Activated CD8-positive, alpha-beta memory T cell treated with anti-CD3 and anti-CD28 coated beads for 4 hours (primary cell): ENCODE measurements at places on chromosomes 7 and 10.
A peak's percentile ranks its signal among the peaks of the same experiment; 100 is the strongest.

GRCh38 chr10:24844742-24845141, 107.7 kb downstream of the PRTFDC1 start:
- no peak for DNase-seq

DNA sequence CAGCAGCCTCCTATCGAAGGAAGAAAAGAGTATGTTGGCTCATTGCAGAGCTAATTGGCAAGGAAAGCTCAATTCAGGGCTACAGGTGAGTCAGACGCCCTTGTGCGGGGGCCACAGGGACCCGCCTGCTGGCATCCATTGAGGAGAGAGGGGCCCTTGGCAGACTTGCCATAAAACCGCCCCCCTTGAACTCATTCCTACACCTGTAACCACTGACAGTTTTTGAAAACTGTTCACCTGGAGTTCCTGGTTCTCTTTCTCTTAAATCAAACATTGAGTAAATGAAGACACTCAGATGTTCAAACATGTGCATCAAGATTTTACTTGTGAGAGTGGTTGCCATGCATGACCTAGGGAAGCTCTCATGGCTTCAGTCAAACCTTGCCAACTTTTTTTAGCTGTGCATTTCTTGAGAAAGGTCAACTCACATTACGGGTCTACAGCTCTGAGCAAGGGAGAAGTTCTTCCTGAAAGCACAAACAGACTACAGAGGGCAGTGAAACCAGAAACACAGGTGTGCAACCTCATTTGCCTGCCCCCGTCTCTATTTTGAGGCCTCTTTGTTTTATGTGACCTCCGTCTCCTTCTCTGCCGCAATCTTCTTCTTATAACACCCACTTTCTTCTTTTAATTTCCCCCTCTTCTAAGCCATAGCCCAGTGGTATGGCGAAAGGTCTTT, 87.8 kb downstream of the TBXAS1 start:
- no peak for DNase-seq

- DNase-seq, result no peak
These were observed 283.1 kb upstream of the KAT6B start for GRCh38 chr10:74543276-74543675.

GRCh38 chr7:127776776-127777386, 124.9 kb downstream of the SND1 start:
- DNase-seq, result no peak

- DNase-seq, result no peak
These were observed 75.5 kb downstream of the ZNF777 start for GRCh38 chr7:149385195-149385950.

DNA sequence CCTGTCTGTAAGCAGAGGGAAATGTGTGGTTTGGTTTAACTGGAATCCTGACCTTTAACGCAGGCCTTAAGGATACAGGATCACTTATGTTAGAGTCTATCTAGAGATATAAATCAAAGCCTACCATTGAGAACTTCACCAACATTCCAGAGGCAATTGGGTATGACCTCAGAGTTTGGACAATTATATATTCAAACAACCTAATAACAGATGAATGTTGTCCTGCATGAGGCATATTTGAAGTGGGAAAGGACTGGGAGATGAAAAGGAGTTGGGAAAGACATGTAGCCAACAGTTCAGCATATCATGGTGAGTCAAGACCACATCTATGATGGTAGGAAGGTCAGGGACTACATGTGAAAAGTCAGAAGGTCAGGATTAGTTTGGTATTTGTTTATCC, 274.2 kb downstream of the DOCK4 start:
- DNase-seq, result no peak

- DNase-seq, result no peak
These were observed 202.1 kb downstream of the PRPF18 start for GRCh38 chr10:13788711-13789447.

DNA sequence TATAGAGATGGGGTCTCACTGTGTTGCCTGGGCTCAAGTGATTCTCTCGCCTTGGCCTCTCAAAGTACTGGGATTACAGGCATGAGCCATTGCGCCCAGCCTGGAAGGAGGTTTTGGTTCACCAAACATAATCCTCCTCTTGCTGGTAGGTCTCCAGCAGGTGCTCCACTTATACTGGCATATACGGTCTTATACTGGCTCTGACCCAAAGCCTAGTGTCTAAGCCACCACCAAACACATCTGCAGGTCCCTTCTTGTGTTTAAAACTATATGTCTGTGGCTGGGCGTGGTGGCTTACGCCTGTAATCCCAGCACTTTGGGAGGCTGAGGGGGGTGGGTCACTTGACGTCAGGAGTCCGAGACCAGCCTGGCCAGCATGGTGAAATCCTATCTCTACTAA, 5.4 kb downstream of the MBLAC1 start:
- DNase-seq, result no peak

GRCh38 chr10:14543046-14543903, 212.6 kb upstream of the FRMD4A start:
- DNase-seq, result no peak

DNA sequence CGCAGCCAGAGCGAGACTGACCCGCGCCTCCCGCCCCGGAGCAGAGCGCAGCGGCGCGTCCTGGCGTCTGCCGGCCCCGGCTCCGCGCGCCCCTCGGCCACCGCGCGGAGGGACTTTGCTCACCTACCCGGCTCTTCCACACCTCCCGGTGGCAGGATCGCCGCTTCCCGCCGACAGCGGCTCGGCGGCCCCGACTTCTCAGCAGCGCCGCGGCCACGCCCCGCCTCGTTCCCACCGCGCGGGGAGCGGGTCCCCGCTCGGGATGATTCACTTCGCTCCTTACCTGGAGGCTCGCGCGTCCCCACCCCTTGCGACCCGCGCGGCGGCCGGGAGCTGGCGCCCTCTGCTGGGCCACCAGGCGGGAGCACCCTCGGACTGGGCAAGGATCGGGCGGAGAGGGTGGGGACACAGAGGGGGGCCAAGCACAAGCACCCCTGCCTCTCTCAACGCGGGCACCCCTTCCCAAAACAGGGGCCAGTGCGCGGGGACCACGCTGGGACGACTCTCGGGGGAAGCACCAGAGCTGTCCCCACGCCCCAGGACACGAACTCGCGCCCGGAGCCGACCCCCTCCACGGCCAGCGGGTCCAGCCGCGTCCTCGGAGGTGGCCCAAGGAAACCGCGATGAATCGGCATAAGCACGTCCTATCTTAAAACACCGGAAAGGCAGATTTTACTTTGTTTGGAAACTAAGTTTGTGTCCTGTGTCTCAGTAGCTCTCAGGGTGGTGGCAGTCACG, 101.0 kb upstream of the SVIL start:
- DNase-seq, result peak; percentile 67

GRCh38 chr7:38801786-38802185, 107.2 kb downstream of the VPS41 start:
- DNase-seq, result no peak

- no peak for DNase-seq
These were observed 564.9 kb downstream of the POM121L12 start for GRCh38 chr7:53600296-53600695.

GRCh38 chr7:93245525-93246432, 13.6 kb downstream of the VPS50 start:
- no peak for DNase-seq

GRCh38 chr7:2564970-2565540, 6.3 kb downstream of the IQCE start:
- no peak for DNase-seq

DNA sequence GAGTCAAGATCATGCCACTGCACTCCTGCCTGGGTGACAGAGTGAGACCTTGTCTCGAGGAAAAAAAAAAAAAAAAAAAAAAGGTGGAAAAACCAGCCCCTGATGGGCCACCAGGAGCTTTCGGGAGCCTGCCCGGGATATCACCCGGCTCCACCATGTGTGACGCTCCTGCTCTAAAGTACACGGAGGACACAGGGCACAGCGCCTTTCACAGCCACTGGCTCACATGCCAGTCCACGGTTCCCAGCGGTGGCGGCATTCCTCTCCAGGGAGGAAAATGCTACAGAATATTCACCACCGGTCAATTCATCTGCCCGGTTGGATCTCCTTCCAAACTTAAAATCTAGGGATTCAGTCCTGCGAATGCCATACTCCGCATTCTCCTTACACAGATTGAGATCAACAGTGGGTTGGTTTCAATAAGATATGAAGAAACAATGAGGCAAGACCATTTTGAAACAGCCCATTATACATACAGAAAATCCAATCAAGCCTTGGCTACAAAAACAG, 81.2 kb downstream of the CTBP2 start:
- no peak for DNase-seq

- no peak for DNase-seq
These were observed 23.9 kb upstream of the DNAJB6 start for GRCh38 chr7:157312941-157313340.

- DNase-seq, result no peak
These were observed 52.6 kb downstream of the CACNA2D1 start for GRCh38 chr7:82390936-82391335.

GRCh38 chr10:71381611-71382010, 15.1 kb upstream of the CDH23 start:
- no peak for DNase-seq

DNA sequence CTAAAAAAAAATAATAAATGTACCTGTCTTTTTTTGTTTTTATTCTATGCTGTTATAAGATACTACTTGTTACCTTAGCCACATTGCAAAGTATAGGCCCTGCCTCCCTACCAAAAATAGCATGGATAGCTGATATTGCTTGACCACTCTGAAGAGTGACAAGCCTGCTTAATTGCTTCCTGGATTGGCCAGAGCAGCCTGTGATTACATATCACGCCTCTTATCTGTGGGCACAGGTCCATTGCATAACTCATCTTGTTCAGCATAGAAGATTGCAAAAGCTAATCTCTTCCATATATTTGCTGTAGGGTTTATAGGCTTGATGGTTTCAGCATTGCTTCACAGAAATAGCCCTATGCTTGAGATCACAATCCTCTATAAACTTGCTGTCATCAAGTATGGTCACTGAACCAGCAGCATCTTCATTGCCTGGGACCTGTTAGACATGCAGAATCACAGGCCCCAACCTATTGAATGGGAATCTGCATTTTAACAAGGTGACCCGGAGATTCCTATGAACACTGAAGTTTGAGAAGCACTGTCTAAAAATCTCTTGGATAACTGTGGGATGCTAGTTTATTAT, 280.8 kb upstream of the CDC14C start:
- no peak for DNase-seq

DNA sequence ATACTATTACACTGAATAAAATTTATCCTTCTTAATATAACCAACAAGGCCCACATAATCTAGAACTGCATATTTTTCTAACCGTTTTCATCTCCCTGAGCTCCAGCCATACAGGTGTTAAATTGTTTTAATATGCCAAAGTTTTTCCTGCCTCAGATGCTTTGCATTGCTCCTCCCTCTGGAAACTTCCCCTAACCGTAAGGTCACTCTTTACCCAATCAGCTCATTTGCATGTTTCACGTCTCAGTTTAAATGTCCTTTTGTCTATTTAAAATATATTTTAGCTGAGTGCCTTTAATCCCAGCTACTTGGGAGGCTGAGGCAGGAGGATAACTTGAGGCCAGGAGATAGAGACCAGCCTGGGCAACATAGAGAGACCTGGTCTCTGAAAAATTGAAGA, 228.5 kb downstream of the ADK start:
- no peak for DNase-seq

GRCh38 chr10:131437556-131438475, 126.3 kb upstream of the TCERG1L start:
- no peak for DNase-seq

DNA sequence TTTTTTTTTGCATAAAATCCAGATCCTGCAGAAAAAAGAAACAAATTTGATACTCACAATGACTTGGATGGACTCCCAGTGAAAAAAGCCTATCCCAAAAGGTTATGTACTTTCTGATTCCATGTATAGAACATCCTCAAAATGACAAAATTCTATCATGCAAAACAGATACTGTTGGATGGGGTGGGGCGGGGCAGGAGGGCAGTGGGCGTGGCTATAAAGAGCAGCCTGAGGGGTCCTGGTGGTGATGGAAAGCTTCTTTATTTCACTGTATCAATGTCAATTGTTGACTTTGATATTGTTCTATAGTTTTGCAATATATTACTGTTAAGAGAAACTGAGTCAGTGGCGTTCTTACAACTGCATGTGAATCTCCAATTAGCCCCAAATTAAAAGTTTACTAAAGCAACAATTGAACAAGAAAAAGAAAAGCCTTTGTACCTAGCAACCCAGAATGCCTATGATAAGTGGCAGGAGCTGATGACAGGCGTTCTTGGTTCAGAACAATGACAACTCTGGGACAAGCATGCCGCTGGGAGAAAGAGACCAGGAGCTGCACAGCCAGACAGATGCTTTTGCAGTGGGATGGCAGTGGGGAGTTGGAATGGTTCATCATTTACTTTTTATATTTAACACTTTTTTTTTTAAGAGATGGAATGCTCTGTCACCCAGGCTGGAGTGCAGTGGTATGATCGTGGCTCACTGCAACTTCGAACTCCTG, 101.9 kb downstream of the LHPP start:
- no peak for DNase-seq

GRCh38 chr10:123318516-123318915, 164.3 kb downstream of the BUB3 start:
- no peak for DNase-seq

- no peak for DNase-seq
These were observed 926.2 kb downstream of the KCNMA1 start for GRCh38 chr10:76711222-76711997.

DNA sequence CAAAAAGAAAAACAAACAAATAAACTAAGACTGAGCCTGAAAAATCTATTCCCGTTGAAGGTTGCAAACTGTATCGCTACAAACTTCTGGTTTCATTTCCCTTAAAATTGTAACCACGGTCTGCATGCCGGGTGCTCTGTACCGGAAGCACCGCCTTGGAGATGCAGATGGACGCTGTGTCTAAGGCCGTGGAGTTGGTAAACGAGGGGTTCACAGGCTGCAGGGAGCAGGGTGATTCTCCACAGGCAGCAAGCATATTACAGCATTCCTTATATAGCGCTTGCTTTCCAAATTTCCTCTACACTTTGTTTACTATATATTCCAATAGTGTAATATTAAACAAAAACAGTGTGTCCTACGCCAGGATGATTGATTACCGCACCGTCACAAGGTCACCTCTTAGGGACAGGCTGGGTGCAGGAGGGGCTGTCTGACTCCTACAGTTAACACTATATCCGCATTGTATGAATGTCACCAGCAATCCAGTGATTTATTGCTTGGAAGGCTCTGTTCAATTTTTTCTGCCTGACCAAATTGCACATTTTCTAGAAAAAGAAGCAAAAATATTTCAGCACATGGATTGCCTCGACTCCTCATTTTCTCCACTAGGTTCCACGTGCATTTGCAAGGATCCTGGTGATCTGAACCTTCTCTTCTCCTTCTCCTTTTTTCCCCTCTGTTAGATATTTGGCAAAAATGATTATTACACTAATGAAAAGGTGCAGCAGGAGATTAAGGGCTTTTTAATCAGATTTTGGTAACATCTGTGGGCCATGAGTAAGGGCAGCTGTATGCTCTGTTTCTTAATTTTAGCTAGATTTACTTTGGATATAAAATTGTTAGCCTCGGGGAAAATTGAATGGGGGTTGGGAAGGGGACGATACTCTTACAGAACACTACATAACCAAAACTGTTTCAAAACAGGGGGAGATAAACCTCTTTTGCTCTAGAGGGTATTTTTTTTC, 325.8 kb upstream of the MGMT start:
- DNase-seq, result no peak

GRCh38 chr10:32166365-32166764, 110.1 kb upstream of the KIF5B start:
- DNase-seq, result no peak
